ENCODE measurements at places on chromosomes 13 and 19.

- DNase-seq = no peak
Measured at GRCh38 chr13:23432626-23433025, 876 bp downstream of the SACS start.

DNA sequence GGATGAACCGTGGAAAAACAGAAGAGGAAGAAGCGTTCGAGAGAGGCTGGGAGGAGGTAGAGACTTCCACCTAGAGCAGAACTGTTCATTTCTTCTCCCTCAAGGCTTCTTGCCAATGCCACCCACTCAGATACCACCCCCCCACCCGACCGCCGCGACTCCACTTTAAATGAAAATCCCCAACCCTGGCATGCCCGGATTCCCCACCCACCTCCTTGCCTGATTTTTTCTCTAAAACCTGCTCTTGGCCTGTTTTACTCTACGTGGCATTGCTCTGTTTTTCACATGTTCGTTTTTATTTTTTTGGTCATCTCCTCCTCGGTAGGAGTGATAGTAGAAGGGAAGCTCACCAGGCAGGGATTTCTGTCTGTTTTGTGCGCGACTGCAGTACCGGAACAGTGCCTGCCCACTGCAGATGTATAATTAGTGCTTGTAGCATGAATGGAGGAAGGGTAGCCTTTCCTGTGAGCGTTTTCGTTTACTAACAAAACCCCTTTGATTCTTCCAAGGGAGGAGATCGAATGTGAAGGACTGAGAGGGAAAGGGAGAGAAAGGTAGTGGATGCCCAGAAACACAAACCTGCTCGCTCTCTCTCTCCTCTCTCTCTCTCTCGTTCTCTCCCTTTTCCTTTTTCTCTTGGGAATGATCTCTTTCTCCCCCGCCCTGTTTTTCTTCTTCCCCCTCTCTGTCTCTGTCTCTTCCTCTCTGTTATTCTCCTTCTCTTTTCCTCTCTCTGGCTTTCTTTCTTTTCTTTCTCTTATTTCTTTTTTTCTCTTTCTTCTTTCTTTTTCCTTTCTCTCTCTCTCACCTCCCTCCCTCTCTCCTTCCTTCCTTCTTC is 2.2 kb downstream of the CD70 start:
- DNase-seq = no peak

- DNase-seq = no peak
Measured at GRCh38 chr13:104701591-104701990, 1635.4 kb upstream of the SLC10A2 start.

GRCh38 chr19:48627201-48627864 is 8.0 kb downstream of the SPHK2 start:
- no peak for DNase-seq

GRCh38 chr19:40415768-40416167 is 2.6 kb upstream of the PRX start:
- DNase-seq = no peak

GRCh38 chr13:94178625-94179244 is 300.7 kb downstream of the DCT start:
- no peak for DNase-seq

DNA sequence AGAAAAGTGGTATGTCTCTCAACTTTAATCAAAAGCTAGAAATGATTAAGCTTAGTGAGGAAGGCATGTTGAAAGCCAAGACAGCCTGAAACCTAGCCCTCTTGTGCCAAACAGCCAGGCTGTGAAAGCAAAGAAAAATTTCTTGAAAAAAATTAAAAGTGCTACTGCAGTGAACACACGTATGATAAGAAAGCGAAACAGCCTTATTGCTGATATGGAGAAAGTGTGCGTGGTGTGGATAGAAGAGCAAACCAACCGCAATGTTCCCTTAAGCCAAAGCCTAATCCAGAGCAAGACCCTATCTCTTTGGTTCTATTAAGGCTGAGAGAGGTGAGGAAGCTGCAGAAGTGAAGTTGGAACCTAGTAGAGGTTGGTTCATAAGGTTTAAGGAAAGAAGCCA is 96.4 kb downstream of the ZDHHC20 start:
- no peak for DNase-seq

- no peak for DNase-seq
Measured at GRCh38 chr13:104823709-104824108, 1711.8 kb downstream of the EFNB2 start.

All from stimulated activated CD4-positive, alpha-beta T cell treated with anti-CD3 and anti-CD28 coated beads, Interleukin-2, amount 100 ng/mL, for 48 hours (primary cell).